Esophagus squamous epithelium (tissue), 5 donors: ENCODE measurements at places on chromosomes 5 and 9.

- DNase-seq, result no peak
Measured at GRCh38 chr9:121815546-121816448, 164.4 kb downstream of the DAB2IP start.

- DNase-seq, result no peak
Measured at GRCh38 chr5:114418176-114419066, 56.6 kb downstream of the KCNN2 start.

GRCh38 chr5:111513131-111513520 lies 791 bp upstream of the STARD4 start:
- no peak for DNase-seq

- DNase-seq, result no peak
Measured at GRCh38 chr9:137264067-137264466, 8.9 kb downstream of the NELFB start.

GRCh38 chr9:2262386-2263071 lies 247.4 kb downstream of the SMARCA2 start:
- DNase-seq, result no peak

GRCh38 chr9:131831380-131832165 lies 91.7 kb upstream of the RAPGEF1 start:
- no peak for DNase-seq

DNA sequence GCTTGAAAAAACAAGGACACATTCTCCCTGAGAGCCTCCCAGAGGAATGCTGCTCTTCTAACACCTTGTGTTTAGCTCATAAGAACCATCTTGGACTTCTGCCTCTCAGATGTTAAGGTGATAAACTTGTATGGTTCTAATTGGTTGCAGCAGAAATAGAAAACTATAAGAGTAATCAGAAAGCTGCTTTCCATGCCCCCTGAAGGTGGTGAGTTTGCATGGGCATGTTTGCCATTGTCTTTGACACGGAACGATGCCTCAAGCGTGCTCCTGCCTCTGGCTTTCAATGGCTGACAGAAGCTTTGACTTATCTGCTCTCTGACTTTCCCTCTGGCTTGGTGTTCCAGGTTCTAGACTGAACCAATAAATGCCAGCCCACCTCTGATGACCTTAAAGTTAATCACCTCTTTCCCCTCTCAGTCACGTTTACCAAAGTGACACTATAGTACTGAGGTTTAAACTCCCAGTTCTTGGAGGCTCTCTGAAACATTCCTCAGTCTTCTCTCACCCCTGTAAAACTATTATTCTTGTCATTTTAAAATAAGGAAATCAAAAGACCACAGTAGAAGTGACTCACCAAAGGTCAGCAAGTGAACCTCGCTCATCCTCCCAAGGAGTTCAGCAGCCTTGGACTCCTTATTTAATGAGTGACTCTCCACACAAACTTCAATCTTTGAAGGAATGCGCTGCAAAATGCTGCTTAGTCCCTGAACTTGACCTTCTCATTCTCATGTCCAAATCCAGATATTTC lies 103.6 kb downstream of the PIK3R1 start:
- DNase-seq, result no peak

- no peak for DNase-seq
Measured at GRCh38 chr9:131679261-131680020, 60.4 kb downstream of the RAPGEF1 start.

DNA sequence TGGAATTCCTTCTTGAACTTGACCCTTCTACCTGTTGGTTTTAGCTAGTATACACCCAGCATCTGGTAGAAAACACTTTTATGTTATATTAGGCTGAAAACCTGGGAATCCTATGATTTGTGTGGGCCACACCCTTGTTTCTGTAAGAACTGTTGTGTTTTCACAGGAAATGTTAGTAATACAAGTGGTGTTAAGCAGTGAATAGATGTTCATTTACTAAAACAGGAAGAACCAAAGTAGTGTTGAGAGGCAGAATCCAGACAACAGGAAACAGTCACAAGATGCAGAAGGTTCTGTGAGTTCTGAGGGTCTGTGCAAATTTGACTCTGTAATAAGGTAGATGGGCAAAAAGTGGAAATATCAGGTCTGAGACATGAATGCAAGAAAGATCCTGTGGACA lies 73.0 kb upstream of the RAI14 start:
- no peak for DNase-seq
